ENCODE measurements at places on chromosomes 6 and 20.

GRCh38 chr6:6930223-6930880 is 177.4 kb upstream of the RREB1 start:
- DNase-seq, result no peak

DNA sequence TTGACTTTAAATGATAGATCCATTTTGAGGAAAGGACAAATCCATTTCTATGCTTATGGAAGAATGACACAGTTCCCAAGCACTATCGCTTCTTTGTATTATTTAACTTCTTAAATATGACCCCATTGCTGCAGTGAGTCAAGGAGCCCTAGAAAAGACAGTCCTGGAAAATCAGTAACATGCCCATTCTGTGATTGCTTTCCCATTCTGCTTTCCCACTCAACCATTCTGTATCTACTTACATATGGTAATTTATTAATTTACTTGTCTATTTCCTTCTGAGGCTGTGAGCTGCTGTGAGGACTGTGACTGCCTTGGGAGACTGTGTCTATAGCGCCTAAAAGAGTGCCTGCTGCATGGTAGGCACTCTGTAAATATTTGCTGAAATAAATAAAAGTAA is 85.4 kb upstream of the TMEM30A start:
- no peak for DNase-seq

GRCh38 chr6:153123801-153124200 is 7.3 kb downstream of the RGS17 start:
- DNase-seq, result peak; percentile 77

DNA sequence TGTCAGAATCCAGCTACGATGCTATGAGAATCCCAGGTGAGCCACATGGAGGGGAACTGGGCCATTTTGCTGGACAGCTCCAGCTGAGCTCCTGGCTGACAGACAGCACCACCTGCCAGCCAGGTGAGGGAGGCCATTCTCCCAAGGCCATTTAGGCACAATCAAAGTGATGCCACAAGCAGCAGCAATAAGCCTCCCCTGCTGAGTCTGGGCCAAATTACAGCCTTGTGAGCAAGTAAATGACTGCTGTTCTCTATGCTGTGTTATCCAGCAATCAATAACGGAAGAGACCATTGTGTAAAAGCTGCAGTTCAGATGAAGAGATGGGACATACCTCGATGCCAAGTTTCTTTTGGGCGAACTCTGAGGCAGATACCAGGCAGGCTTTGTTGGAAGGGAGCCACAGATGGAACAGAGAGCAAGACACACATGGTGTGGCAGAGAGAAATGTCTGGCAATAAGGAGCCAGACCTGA is 14.0 kb upstream of the SCGN start:
- DNase-seq, result no peak

DNA sequence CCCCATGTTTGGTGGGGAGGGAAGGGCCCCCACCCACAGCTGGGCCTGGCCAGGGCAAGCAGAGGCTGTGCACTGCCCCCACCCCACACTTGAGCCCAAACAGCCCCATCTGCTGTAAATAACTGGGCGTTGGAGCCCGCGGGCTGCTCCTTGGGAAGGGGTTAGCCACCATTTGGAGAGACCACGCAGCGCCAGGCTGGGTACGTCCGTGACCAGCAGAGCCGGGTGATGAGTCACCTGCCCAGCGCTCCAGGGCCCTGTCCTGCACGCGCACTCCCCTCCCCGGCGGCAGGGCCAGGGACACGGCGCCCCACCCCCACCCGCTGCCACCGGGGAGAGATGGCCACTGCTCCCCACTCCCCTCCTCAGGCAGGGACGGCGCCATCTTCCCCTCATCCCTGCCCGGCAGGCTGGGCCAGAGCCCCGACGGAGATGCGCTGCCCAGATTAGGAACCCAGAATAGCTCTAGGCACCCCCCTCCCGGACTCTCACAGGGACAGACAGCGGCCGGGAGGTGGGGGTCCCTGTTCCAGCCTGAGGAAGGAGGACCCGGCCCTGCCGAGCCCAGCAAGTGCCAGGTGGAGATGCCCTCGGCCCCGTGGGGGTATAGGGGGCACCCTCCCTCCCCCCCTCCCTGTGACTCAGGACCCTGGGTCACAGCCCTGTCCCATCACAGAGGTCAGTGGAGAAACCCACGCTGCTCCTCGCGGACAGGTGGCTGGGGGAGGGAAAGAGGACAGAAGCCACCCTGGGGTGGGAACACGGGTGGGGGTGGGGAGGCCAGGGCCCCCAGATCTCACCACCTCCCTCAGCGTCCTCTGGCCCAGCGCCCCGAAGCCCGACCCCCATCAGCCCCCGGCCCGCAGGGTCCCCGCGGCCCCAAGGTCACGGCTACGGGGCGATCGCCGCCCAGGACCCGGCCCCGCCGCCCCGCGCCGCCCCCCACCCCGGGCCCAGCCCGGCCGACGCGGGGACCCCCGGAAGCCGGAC is 642 bp downstream of the EEF1A2 start:
- no peak for DNase-seq

DNA sequence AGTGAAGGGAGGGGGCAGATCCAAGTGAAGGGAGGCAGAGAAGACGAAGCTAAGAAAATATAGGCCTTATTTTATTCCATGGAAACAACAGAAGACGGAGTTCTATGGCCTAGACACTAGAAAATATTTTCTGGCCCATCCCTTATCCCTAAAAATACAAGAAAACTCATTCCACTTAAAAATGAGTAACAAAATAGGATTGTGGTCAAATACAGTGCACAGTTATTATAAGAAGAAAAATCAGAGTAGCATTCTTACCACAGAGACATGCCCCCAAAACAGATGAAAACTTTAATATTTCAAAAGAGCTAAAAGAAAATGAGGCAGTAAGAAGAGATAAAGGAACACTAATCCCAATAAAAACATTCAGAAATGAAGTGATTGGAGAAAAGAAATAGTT is 202.9 kb downstream of the GMPR start:
- no peak for DNase-seq
